ENCODE measurements at places on chromosomes 4 and X.

GRCh38 chrX:36753602-36754001 lies 254.6 kb upstream of the FAM47C start:
- DNase-seq: no peak

GRCh38 chrX:47224266-47224895 lies 5.9 kb downstream of the CDK16 start:
- DNase-seq: no peak

GRCh38 chr4:154004016-154004415 lies 215.1 kb upstream of the SFRP2 start:
- DNase-seq: no peak

- no peak for DNase-seq
Measured at GRCh38 chr4:479972-480371, 19.0 kb downstream of the ZNF721 start.

- DNase-seq: no peak
Measured at GRCh38 chr4:3070709-3071500, 3.4 kb downstream of the HTT-AS start.

- DNase-seq: no peak
Measured at GRCh38 chrX:110251526-110251925, 66.4 kb downstream of the AMMECR1 start.

GRCh38 chr4:61143461-61143860 lies 56.7 kb upstream of the ADGRL3 start:
- no peak for DNase-seq

DNA sequence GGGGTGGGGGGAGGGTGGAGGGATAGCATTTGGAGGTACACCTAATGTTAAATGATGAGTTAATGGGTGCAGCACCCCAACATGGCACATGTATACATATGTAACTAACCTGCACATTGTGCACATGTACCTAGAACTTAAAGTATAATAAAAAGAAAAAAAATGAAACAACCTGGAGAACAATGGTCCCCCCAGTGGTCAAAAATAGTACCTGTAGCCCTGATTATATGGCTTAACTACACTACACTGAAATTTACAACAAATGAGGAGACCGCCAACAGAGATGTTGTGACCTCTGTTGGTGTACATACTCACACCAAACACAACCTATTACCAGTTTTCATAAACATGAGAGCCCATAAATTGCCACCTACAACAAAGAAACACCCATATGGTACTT lies 7.3 kb upstream of the MAGEE1 start:
- DNase-seq: no peak

- DNase-seq: no peak
Measured at GRCh38 chrX:10031746-10032145, 64.6 kb downstream of the CLDN34 start.

DNA sequence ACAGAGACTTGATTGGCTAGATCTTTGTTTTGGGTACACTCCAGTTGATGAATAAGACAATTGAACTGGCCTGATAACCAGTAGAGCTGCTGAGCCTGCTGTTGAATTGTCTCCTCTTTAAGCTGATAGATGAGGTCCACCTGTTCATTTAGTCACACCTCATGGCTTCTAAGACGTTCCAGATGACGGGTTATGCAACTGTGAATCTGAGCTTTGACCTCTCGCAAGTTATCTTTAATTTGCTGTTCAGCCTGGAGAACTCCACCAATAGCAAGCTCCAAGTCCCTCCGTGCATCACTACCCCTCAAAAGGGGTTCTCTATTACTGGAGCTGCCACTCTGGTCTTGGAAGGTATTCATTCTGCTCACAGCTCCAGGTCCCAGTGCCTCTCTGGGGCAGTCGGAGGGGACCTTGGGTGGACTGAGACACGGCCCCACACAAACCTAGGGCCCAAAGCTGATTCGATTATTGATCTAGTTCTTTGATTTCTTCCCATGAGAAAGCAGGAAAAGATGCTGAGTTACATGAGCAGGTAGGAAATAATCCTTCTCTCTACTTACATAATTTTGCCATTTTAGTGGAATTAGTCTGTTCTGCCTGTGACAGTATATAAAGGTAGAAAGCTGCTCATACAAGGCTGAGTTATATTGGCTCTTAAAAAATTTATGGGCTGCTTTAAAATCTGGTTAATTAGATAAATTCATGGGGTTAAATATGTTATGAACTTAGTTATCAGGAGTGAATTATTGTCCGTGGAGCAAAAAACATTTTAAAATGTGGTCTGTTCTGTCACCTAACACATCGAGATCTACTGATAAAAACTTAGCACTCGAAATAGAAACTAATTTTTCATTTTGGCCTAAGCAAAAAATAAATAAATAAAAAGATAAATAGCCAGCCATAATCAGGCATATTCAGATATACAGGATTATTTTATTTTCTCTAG lies 6.8 kb downstream of the MMAA start:
- no peak for DNase-seq

GRCh38 chr4:146590801-146591200 lies 47.9 kb upstream of the POU4F2 start:
- no peak for DNase-seq

- DNase-seq: no peak
Measured at GRCh38 chrX:107716118-107716684, 59.4 kb downstream of the TSC22D3 start.

DNA sequence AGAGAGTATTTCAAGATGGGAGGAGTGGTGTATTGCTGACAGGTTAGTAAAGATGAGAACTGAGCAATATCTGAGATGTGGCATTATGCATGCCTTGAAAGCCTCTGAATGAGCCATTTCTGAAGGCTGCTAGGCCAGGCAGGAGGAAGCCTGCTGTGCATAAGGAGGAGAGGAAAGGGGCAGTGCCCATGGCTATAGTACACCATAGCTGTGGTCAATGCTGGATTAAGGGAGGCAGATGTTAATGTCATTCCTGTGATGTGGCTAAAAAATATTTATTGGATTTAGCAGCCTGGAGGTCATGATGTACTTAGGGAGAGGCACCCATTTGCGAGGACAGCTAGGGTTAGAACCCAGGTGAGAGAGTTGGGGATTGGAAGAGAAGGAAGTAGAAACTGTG lies 130.0 kb upstream of the LNX1 start:
- DNase-seq: no peak

- DNase-seq: no peak
Measured at GRCh38 chr4:78764498-78764961, 11.6 kb upstream of the BMP2K start.

DNA sequence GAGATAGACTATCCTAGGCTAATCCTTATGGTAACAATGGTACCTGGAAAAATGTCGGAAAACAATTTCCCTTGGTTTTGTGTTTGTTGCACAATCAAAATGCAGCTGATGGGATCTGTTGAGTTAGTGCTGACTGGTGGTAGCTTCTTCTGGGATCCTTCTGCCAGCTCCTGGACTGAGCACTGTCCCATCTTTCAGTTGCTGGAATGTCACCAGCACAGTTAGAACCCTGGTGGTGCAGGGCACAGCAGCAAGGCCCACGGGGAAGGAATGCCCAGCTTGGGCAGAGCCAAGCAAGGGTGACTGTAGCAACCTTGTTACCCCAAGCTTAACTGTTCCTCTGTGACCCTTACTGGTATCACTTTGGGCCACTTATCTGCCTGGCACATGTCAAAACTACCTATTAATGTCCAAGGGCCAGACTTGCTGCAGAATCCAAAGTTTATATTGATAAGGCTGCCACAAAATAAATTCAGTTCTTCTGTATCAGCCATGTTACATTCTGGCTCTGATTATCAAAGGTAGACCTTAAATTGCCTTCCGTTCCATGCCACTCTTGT lies 53.1 kb downstream of the GK start:
- DNase-seq: no peak
